Activated T-cell treated with anti-CD3 and anti-CD28 coated beads for 1 hour (primary cell): ENCODE measurements at places on chromosomes 1 and 21.

GRCh38 chr1:28115267-28115666 is 26.9 kb upstream of the EYA3 start:
- DNase-seq: no peak

- no peak for DNase-seq
Observed at GRCh38 chr1:157551694-157552693, at the start of gene FCRL5. FCRL5 (minus strand) TSS chr1:157552515; CDS start chr1:157552362, 153 bp downstream.

DNA sequence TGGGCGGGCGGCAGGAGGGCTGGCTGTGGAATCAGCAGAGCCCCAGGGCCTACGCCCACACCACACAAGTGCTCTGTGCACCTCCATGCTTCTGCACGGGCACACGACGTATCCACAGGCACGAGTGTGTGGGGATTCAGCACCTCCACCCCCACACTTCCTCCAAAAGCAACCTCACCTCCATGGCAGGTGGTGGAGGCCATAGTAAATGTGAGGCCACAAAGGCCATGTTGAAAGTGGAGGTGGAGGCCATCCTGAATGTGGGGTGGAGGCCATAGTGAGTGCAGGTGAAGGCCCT is 125.4 kb upstream of the VAMP3 start:
- DNase-seq: no peak

- no peak for DNase-seq
Observed at GRCh38 chr1:44016890-44017400, 14.3 kb downstream of the SLC6A9 start.

DNA sequence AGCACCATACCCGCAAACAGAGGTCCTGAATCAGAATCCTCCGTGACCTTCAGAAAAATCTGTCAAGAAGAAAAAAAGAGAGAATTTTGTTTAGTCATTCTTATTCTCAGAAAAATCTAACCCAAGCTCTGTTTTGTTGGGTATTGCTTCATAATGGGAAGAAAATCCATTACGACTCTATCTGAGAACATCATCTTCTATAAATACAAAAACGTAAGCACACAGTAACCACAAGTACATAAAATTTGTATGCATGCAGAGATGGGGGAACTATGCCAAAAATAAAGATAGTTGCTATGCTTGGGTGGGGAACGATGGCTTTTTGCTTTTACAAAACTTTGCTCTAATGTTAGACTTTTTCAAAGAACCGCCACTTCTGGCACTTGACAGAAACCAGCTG is 84.2 kb downstream of the ABCA4 start:
- DNase-seq: no peak

GRCh38 chr1:162782671-162783070 is 7.8 kb upstream of the HSD17B7 start:
- DNase-seq: no peak

DNA sequence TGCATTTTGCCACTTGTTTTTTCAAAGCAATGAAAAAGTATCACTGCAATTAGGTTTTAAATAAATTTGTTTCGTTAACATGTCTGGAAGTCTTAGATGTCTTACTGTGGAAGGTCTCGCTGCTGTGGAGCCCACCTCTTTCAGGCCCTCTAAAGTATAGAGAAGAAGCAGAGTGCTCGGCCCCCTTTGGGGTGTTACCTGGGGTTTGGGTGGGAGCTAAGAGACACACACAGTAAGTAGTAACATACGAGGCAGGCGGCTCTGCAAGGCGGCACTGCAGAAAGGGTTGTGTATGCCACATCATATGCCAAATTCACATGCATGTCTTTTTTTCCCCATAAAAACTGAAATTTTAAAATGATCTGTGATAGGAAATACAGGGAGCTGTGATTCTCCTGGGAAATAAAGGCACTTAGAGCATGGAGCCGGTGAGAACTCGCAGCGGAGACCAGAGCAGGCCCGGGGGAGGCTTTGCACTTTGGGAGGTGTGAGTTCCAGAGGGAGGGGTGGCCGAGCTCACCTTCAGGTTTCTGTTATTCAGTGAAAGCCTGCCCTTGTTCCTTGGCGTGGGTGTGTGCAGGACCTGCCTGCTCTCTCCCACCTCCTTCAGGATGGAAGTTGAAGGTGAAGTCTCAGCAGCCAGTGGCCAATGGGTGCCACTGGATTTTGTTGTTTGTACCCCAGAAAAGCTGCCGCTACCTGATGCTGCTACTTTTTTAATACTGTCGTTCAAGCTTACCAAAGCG is 35.7 kb upstream of the PWP2 start:
- DNase-seq: no peak

DNA sequence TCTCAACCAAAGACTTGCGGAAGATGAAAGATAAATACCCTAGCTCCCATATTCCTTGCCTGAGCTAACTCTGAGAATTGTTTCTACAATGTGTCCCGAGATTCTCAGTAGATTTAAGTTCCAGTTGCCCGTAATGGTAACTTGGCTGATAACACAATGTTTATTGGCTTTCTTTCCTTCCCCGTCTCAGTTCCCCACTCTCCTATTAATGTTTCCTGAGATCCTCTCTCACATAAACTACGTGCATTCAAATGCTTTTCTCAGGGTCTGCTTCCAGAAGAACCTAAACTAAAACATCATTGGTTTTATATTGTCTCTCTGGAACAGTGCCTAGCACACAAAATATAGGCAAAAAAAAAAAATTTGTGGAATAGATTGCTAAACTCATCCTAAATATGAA is 794.2 kb upstream of the ADGRL2 start:
- DNase-seq: no peak

DNA sequence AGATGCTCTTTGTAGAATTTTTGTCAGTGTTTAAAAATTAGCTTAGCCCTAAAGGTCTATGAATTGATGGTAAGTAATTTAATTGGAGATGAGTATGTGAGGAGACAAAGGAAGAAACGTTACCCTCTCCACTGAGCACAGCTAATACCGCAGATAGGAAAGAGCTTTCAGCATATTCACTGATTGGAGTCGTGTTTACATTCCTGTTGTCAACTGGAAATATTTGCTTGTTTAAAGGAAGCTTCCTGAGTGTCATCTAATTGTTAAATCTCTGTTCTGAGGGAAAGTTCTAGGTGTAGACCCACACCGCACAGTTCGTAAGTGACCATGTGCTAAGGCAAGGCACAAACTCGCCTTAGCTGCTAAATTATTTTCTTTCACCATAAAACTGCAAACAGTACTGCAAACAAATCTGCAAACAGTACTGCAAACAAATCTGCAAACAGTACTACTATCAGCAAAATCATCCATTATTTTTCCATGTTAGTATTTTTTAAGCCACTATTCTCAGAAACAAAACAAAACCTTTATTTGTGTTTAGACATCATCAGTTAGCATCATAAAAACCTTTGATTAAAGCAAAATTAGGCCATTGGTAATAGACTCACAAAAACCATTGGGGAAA is 32.6 kb downstream of the TOMM20 start:
- no peak for DNase-seq

GRCh38 chr1:243748706-243749283 is 101.2 kb downstream of the AKT3 start:
- DNase-seq: no peak

DNA sequence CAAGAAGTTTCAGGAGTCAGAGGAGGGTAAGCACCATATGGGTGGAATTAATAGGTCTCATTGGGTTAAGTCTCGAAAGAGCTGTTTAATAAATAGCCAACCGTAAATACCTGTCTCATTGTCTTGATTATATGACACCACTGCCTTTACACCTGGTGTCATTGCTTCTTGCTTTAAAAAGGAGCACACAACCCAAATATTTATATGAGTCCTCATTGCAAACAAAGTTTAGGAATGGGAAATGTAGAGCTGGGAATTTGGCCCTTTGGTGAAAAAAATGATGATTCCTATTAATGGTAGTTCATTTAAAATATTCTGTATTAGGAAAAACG is 2.1 kb downstream of the BACH1 start:
- no peak for DNase-seq

- DNase-seq: no peak
Observed at GRCh38 chr1:208192995-208193394, 51.2 kb downstream of the PLXNA2 start.

DNA sequence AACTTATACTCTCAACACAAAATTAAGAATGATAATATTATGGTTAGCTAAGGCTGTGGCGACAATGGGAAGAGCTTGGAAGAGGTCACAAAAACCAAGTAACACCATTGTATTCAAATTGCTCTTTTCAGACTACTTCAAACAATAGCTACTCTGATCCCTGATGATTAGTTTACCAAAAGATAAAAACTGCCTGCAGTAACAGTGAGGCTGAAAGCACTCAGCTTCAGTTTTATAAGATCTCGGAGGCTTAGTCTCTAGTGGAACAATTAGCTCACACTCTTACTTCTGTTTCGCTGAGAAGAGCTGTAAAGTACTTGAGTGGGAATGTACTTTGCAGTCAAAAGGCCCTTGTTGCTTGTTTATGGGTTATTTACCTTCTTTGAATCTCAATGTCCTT is 278.5 kb downstream of the LRRC7 start:
- DNase-seq: no peak

GRCh38 chr1:215119719-215120365 is 37.3 kb downstream of the KCNK2 start:
- DNase-seq: no peak

DNA sequence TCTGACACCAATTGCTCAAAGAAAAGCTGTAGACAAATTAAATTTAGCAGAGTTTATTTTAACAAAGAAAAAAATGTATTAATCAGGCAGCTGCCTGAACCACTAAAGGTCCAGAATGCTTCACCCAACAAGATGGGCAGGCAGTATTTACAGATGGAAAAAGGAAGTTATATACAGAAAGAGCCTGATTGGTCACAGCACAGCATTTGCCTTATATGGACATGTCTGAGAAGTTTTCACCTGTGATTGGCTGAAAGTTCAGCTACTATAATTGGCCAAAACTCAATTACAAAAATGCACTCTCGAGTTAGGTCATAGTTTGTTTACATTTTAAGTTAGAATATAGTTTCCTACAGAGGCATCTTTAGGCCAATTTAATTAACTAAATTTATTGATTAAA is 15.1 kb upstream of the FMO1 start:
- DNase-seq: no peak

DNA sequence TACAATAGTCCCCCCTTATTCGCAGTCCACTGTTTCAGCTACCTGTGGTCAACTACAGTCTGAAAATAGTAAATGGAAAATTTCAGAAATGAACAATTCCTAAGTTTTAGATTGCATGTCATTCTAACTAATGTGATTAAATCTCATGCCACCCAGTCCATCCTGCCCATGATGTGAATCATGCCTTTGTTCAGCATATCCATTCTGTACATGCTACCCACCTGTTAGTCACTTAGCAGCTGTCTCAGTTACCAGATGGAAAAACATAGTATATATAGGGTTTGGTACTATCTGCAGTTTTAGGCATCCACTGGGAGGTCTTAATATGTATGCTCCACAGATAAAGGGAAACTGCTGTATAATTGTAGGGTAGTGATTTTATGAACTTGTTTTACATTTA is 16.6 kb upstream of the HAO2 start:
- DNase-seq: no peak

DNA sequence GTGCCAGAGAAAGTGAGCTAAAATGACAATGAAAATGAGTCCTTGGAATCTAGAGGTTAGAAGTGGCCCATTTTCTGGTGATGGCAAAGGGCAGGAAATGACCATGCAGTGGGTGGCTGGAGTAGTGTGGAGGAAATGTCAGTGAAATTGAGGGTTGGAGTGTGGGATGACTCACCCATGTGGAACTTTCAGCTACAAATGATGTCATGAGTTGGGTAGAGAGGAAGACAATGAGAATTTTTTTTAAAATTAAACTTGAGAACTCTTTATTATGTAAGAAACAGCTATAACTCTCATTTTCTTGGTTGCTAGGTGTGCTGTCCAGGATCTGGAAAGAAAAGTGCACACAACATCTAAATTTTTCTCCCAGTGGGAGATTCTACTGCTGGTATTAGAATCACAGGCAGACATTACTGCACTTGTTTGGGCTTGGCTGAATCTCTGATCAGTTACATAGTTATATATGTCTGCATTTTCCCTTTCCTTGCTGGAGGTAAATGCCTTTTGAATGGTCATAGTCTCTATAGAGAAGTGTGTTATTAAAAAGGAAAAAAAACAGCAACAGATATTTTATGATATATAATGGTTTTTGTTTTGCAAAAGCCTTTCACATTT is 56.8 kb upstream of the GNG12 start:
- DNase-seq: no peak

DNA sequence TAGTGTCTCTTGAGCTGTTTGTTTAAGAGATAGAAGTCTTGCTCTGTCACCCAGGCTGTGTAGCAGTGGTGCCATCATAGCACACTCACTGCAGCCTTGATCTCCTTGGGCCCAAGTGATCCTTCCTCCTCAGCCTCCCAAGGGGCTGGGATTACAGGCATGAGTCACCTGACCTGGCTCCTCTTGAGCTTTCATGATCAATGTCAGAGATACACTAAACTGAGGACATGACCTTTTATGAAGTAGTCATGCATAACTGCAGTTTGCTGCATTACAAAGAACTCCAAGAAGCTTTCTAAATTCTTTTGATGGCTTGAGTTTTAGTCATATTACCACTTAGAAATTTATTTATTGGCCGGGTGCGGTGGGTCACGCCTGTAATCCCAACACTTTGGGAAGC is 77.7 kb downstream of the CC2D1B start:
- no peak for DNase-seq

GRCh38 chr1:2840036-2840809 is 38.7 kb upstream of the TTC34 start:
- DNase-seq: peak; percentile 56

DNA sequence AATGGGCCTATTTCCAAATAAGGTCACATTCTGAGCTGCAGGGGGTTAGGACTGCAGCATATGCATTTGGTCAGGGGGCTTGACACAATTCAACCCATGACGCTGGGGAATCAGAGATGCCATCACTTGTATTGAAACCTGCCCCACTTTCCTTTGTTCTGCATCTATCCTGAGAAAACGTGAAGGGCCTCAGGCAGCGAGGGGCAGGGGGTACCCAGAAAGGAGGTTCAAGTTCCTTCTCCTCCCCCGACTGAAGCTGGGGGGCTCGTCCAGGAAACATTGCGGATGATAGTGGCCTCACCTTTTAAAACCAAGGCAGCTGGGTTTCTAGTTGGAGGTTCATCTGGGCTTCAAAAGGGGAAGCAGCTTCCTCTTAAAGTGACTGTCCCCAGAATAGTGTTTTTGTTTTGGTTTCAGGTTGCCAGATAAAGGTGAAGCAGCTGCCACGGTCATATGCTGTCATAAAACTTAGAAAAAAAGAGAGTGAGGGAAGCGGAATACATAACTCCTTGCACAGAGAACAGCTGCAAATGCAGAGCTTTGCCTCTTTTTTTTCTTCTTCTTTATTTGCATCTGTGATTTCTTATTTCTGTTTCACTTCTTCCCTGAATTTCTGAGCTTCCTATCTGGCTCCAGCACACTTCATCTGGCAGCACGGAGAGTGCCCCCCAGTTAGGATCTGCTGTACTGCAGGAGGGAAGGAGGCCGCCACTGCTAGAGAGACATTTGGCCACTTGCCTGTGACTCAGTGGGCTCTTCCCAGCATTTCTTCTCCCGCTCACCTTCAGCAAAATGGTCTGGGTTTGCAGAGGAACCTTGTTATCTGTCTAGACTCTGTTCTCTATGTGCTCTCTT is 142.0 kb downstream of the AJAP1 start:
- no peak for DNase-seq
